Cerebellum (tissue), 4 donors: ENCODE measurements at places on chromosomes 1 and 21.
A peak's percentile ranks its signal among the peaks of the same experiment; 100 is the strongest.

DNA sequence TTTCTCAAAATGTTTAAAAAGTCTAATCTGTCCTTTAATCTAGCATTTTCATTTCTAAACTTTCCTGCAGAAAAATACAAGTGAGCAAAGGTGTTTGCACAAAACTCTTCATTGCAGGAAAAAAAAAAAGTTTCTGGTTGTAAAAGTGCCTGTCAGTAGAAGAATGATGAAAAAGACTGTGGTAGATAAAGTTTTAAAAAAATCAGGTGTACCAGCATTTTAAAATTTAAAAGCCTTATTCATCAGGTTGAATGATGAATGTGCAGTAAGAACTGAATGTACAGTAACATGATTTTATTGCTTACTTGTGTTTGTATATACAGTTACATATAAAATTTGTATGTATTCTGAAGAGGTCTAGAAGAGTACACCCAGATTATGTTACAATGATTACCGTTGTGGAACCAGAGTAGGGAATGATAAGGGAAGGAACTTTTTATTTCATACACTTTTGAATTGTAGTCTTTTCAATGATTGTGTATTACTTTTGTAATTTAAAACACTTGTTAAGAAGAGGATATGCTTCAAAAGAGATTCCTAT is 54.0 kb downstream of the FNBP1L start:
- DNase-seq: no peak

GRCh38 chr1:109618661-109619575 is 498 bp downstream of the GNAT2 start:
- no peak for DNase-seq

DNA sequence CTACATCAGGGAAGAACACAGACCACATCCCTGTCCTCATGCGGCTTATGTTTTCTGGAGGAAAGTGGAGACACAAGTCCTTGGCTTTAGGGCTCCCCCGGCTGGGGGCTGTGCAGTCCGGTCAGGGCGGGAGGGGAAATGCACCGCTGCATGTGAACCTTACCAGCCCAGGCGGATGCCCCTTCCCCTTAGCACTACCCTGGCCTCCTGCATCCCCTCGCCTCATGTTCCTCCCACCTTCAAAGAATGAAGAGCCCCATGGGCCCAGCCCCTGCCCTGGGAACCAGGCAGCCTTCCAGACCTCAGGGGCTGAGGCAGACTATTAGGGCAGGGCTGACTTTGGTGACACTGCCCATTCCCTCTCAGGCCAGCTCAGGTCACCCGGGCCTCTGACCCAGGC is 45.5 kb downstream of the TNNT2 start:
- DNase-seq: no peak

- no peak for DNase-seq
These were observed 366.1 kb upstream of the ST6GALNAC5 start for GRCh38 chr1:76501136-76501535.

GRCh38 chr1:40594187-40594531 is 62.7 kb downstream of the ZNF684 start:
- no peak for DNase-seq

- no peak for DNase-seq
These were observed 254.9 kb downstream of the RHOU start for GRCh38 chr1:228989992-228990827.

GRCh38 chr1:221032637-221033280 is 153.5 kb downstream of the HLX start:
- DNase-seq: no peak

GRCh38 chr1:108106775-108107174 is 93.4 kb downstream of the SLC25A24 start:
- no peak for DNase-seq

GRCh38 chr1:114467491-114467890 is 43.5 kb downstream of the TRIM33 start:
- DNase-seq: no peak

- DNase-seq: no peak
These were observed 569 bp upstream of the WARS2 start for GRCh38 chr1:119141020-119141424.

- DNase-seq: no peak
These were observed 15.2 kb downstream of the TINAGL1 start for GRCh38 chr1:31591425-31592093.

- no peak for DNase-seq
These were observed 50.6 kb upstream of the ANGPTL1 start for GRCh38 chr1:178921499-178921898.

- DNase-seq: no peak
These were observed 145.1 kb upstream of the SMYD2 start for GRCh38 chr1:214135886-214136285.

DNA sequence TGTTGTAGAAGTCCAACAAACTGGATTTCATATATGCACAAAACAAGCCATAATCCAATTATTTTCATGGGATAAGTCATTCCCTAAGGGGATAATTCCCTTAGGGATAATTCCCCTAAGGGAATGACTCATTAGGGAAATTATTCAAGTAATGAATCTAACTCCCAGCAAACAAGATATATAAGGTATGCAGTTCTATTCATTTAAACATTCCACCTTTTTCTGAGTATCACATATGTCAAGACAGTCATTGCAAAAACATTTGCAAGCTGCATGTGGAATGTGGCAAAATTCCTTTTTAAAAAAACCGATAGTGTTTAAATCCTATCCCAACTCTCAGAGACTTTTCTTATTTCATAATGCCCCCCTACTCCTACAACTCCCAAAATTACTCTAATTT is 131.2 kb downstream of the AKT3 start:
- DNase-seq: no peak

- DNase-seq: peak; percentile 45
These were observed 8.3 kb downstream of the ADAR start for GRCh38 chr1:154599658-154600057.

DNA sequence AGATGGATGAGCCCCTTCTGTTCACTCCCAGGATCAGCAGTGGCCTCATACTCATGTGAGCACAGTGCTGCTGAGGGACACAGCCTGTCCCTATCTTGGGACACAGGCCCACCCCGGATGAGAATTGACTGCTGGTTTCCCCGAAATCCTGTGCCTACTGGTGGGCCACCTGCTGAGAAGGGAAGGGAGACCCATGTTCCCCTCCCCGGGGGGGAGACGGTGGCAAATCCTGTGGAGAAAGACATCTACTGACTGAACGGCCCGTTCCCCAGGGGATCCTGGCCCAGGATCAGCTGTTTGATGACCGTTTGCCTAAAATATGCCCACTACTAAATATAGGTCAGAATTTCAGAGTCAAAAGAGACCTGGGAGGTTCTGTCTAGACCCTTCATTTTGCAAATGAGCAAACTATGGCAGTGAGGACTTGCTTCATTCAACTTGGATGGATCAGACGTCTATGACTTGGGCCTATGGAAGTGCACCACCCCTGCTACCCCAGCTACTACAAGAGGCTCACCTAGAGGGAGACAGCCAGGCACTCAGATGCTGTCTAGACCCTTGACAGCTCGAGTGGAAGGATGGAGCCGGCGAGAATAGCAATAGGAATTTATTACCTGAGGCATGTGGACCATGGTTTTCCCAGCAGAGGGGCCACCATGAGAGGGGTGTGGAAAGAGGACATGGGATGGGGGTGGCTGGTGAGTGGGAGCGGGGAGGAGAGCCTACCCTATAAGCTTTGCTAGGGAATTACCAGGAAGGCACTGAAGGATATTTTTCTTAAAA is 15.6 kb upstream of the THEMIS2 start:
- DNase-seq: no peak

GRCh38 chr1:100778748-100779147 is 59.2 kb downstream of the VCAM1 start:
- DNase-seq: no peak

DNA sequence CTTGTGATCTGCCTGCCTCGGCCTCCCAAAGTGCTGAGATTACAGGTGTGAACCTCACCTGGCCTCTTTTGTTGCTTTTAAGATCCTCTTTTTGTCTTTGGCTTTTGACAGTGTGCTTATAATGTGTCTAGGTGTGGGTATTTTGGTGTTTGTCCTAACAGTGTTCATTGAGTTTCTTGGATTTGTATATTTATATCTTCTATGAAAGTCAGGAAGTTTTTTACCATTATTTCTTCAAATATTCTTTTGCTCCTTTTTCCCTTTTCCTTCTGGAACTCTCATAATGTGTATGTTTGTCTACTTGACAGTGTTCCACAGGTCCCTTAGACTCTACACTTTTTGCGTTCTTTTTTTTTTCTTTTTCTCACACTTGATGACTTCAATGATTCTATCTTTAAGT is 59.1 kb downstream of the URB2 start:
- DNase-seq: no peak

DNA sequence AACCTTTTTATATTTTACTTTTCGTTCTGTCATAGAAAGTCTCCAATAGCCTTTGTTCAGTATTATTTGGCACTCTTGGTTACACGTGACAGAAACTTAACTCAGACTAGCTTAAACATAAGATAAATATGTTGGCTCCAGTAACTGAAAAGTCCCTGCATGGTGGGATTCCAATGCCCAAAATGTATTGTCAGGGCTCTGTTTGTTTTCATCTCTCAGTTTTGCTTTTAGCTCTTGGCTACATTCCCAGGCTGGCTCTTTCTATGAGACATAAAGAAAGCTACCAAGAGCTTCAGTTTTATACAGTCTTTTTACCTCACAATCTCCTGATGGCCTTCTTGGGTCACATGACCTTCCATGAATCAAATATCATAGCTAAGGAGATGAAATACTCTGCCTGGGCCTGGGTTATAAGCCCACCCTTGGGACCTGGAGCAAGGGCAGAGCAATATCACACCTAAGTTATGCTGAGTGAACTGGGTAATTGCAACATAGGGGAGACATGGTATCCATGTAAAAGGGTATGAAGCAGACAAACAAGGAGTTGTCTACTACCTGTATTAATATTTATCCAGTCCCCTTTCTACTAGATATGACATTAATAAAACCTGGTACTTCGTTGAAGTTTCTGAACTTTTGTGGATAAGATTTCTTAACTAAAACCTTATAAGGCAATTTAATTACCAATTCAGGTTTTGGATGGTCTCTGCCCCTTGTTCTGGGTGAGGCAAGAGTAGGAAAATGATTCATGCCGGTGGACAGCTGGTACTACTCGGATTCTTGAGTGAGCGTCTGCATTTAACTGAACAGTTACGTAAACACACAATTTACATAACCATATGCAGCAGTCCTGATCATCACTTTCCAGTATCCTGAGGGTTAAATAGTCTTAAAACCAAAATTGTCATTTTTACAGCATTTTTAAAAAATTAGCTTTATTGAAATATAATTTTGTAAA is 442.3 kb downstream of the GPATCH2 start:
- DNase-seq: no peak

DNA sequence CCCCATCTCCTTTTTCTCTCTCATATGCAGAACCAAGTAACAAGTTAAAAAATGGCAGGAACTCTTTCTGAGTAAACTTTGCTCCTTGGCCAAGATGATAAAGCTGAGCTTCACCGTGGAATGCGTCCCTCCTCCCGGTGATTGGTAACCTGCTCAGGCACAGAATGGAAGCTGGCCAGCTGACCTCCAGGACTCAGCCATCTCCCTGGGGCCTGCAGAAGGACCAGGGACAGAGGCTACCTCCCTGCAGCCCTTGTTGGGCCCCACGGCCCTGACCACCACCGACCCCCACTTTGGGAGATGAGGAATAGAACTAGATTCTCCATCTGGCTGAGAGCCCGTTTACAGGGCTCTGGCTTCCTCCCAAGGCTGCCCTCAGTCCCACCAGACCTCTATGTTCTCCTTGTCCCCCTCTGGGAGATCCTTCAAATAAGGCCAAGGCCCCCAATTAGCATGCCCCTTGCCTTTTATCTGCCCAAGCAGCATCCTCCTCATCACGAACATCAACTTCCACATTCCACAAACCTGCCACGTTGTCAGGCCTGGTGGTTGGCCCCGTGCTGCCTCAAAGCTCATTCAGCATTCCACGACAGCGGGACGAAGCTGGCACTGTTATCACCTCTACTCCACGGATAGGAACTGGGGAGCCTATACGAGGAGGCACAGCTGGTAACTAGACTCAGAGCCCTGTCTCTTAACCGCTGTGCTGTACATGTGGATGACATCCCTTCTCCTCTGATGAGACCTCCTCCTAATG is 74.2 kb downstream of the CD34 start:
- no peak for DNase-seq

DNA sequence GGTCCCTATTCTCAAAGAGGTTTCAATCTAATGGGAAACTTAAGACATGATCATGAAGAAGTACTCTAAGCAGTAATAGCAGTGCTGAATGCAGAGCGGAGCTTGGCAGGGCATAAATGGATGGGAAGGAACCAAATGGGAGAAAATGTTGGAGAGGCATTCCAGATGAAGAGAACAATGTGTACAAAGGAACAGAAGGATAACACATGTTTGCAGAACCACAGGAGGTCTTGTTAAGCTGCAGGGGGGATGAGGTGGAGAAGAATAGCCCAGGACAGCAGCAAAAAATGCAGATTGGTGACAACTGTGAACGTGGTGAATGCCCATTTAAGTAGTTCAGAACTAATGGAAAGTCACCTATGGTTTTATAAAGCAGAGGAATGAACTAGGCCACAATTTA is 99.1 kb downstream of the ASTN1 start:
- DNase-seq: no peak

DNA sequence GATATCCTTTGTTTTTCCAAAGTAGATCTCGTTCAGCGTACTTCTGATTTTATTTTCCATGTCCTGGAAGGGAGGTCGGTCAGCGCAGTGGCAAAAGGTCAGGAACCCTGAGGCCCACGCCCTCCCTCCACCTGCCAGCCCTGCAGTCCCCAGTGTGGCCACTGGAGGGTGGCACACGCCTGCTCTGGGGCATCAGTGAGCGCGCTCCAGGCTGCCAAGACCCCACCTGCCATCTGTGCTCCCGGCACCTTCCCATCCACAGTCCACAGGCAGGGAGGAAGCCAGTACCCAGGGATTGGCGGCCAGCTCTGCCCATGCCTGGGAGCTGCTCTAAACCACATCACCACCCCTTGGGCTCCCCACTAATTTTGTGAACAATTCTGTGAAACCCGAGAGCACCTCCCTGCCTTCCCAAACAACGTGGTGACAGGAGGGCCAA is 32.3 kb downstream of the SLC66A1 start:
- peak; percentile 93 for DNase-seq

- peak; percentile 28 for DNase-seq
These were observed 27.8 kb upstream of the LRRC3 start for GRCh38 chr21:44427241-44428120.

GRCh38 chr1:97196825-97197516 is 475.4 kb downstream of the PTBP2 start:
- DNase-seq: no peak

- no peak for DNase-seq
These were observed 522.3 kb downstream of the COL11A1 start for GRCh38 chr1:102586022-102586421.
